Mesothelial cell of epicardium (in vitro differentiated cells): ENCODE measurements at places on chromosomes 6 and 20.

- no peak for DNase-seq
Observed at GRCh38 chr20:61347443-61347842, 95.4 kb downstream of the CDH4 start.

GRCh38 chr20:3980260-3981131, 34.9 kb downstream of the RNF24 start:
- DNase-seq = no peak

GRCh38 chr6:134247231-134247833, 70.6 kb downstream of the SGK1 start:
- DNase-seq = no peak

- no peak for DNase-seq
Observed at GRCh38 chr6:4802312-4802935, 26.2 kb downstream of the CDYL start.

GRCh38 chr6:71533939-71534379, 245.3 kb downstream of the OGFRL1 start:
- no peak for DNase-seq

DNA sequence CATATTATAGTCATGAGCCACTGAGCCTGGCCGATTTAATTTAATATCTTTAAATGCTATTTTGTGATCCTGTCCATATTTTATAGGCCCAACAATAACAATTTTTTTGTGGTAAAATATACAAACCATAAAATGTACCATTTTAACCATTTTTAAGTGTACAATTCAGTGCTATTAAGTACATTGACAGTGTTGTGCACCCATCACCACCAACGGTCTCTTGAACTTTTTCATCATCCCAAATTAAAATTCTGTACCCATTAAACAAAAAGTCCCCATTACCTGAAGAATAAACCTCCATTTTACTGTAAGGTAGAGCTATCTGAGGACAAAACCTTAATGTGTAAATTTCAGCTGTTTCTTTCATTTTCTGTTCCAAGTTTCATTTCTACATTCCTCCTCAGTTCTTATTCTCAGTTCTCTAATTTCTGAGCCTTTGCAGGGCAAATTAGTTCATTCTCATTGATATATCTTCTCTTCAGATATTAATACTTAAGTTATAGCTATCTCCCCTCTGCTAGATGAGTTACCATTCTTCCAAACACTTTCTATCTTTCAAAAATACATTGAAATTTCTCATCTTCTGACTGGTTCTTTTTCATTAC, 10.3 kb downstream of the MTO1 start:
- no peak for DNase-seq

GRCh38 chr6:121823437-121823851, 388.0 kb downstream of the GJA1 start:
- no peak for DNase-seq

DNA sequence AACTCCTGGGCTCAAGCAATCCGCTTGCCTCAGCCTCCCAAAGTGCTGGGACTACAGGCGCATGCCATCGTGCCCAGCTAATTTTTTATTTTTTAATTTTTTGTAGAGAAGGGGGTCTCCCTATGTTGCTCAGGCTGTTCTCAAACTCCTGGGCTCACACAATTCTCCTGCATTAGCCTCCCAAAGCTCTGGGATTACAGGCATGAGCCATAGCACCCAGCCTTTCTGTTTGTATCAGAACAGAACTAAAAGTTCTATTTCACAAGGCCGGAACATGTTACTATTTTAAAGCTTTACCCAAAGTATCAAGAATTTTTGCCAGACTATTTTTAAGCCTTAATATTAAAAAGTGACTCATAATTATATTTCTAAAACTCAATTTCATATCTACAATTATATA, 42.4 kb downstream of the NDRG3 start:
- no peak for DNase-seq

DNA sequence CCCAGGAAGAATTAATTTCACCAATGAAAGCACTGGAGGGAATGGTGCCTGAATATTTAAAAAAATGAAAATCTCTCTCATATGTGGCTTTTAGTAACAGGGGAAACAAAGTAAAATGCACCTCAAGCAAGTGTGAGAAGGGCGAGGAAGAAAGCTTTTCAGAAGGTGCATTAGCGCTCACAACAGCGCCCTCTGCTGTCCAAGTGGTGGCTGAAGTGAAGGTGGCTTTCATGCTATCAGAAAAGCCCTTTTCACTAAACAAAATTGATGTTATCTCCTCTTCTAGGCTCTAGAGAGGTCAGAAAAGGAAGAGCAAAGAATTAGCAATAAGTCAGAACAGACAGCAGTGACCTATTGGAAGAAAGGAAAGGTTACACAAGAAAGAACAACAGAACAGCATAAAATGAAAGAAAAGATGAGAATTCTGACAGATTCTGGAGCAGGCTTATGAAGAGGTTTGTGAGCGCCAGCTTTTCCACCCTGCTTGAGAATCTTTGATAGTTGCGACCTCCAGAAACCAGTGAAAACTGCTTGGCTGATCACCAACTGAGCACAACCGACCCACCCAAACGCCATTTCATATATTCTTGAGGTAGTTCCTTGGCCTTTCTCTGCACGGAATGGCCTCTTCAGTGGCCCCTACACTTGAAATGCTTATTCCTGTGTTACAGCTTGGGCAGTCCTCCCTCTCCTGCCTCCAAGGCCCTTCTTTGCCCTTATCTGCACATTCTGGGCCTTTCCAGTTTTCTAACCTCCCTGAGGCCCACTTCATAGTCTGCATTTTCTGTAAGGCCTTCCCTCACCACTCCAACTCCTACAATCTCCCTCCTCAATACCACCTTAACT, 45.3 kb downstream of the SMLR1 start:
- DNase-seq = peak; percentile 49

- DNase-seq = peak; percentile 49
Observed at GRCh38 chr20:48635791-48636267, 192.0 kb downstream of the PREX1 start.

DNA sequence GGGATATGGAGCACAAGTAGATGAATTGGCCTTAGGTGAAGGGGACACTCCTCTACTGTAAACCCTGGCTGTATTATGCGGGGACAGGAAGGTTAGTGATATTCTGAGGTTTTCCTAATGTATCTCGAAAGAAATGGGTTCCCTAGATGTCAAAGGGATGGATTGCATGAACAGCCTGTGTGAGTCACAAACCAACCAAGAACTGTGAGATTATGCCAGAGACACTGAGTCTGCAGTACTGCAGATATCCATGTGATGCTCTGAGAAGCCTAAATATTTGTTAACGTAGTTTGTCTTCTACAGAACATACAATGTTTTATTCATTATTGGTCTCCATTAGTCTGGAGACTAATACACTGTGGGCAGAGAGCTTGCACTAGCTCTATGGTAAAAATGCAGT, 182.2 kb downstream of the AKAP7 start:
- DNase-seq = no peak

DNA sequence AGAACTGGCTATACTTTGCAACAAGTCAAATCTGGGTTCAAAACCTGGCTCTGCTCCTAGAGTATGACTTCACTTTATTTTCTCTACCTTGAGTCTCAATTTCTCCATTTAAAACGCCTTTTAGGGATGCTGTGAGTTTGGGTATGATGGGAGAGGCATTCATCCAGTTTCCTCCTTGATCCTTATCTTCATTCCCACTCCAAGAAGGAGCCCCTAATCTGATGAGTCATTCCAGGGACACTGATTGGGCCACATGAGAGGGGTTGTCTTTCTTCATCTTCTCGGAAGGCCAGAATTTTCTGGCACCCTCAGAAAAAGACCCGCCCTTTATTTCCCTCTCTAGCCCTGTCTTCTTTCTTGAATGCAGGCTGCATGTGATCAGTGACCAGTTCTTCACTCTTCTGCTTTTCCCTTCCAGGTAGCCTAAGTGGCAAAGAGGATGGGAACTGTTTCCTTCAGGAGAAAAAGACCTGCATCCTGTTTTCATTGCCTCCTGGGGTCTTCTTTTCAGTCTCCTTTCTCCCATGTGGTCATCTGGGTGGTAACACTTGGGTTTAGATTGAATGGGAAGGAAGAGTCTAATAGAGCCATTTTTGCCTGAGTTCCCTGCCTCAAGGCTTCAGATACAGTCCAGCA, 32.1 kb upstream of the PNRC1 start:
- no peak for DNase-seq

DNA sequence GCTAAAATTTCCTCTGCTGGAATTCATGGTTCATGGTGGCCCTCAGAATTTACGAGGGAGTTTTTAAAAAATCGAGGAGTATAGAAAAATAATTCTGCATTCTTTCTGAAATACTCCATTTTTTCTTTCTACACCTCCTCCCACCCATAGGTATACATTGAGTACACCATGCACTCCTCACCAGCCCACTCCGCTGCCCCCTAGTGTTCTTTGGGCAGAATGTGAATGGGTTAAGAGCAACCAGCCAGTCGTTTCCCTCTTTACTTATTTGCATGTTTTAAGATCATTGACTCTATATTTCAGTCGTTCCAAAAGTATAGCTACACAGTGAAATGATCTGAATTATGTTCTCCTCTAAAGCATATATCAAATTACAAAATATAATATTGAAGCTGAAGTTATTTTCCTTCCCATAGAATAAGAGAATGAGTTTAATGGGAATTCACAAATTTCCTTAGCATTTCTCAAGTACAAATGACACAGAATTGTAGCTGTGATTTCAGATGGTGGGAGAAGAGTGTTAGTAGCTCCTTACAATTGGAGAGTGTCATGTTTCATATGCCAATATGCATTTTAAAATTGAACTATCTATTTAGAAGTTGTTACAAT, 977.7 kb upstream of the SLC35B3 start:
- no peak for DNase-seq

DNA sequence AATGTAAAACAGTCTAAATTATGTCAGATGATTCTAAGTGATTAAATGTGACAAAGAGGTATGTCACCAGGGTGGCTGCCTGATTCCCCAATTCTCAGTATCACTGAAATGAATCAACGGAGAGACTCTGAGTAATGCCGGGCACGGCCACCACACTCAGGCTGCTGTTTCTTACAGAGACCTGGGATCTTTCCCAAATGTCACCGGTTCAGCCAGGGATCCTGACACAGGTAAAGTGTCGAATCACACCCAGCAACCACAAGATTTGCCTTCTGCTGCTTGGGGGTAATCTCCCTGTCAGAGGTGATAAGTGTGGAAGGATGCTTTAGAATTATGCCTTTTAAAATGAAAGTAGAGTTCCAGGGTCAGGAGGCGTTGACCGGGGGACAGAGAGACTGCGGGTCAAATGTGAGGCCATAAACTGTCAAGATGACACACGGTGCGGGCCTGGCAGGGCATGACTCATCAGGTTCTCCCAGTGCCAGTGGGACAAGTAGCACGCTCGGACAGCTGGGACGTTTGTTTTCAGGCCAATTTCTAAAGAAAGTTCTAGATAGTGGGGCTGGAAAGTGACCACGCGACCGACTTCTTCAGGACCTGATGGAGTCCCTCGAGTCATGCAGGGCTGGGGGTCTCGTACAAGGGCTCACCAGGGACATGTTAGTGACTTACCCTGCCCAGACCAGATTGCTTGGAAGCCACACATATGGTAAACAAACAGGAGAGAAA, 48.9 kb downstream of the PRDM1 start:
- DNase-seq = no peak

DNA sequence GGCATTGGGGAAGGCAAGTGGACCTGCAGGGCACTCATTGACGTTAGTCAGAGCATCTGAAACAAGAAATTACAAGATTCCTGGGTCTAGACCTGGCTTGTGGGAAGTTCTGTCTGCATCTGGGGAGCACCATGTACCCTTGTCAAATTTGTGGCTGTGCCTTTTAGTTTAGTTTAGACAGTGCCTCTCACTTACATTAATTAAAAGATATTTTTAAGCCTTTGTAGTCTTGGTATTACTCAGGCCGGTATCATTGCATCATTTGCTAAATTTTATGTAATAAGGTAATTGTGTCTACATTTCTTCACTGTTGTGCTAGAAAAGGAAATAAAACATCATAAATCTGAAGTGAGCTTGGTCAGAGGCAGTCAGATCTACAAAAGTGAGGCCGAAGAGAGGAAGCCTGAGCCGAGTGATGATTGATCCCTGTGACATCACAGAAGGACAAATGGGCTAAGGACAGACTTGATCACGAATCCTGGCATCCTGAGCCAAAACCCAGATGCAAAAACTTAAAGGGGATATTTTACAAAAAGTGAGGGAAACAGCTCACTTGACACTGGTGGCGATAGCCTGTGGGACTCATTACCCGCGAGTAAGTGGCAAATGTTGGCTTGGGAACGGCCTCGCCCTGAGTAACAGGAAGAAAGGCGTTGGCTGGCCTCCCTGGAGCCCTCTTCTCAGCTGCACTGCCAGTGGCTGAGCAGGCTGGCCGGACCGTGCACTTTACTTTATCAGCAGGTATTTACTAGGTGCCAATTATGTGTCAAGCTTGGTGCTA, 106.5 kb downstream of the TCP11 start:
- DNase-seq = no peak

DNA sequence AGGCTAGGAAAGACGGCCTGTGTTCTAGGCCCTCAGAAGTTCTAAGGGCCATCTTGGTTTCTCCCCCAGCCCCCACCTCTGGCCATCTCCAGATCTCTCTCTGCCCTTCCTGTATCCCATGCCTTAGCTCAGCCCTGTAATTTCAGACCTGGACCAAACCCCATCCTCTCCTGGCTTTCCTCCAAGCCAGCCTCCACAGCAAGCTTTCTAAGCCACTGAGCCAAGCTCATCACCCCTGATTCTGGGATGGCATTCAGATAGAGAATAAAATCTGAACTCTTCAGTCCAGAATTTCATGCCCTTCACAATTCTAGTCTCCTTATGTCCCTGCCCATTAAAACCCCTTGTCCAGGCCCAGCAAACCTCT, 18.9 kb upstream of the CCM2L start:
- no peak for DNase-seq

DNA sequence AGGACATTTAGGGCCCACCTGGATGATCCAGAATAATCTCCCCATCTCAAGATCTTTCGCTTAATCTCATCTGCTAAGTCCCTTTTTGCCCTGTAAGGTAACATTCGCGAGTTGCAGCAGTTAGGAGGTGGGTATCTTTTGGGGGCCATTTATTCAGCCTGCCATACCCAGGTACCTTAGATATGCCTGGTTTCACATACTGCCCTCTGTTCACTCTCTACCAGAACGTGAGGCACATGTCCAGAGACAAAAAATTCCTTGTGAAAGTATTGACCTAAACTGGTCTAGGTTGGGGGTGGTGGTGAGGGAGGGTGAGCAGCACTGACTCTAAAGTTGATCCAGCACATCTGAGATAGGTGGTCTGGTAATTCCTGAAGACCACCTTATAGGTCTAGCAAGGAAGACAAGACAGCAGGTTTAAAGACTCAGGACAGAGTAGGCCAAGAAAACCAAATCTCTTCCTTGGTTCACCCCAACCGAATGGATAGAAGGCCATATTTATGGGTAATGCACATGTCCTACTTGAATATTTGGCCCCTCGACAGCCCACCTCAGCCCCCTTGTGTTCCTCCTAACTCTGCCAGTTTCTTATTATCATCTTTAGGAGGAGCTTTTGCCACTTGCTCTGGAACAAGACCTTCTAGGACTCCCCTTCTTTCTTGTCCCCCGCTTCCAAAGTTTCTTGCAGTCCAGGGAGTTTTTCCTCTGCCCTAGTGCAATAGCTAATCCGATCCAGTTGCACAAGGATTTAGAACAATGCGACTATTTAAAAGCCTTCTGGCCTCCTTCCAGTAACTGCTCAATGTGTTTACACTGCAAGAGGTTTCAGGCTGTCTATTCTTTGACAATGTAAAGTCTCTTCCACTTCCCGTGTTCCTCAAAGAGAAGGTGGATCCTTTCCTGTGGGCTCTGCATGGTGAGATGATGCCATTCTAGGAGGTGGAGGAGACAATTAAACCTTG, 213.0 kb upstream of the LAMP5 start:
- no peak for DNase-seq
